Head of caudate nucleus (tissue), 42 donors: ENCODE measurements at places on chromosomes 12 and 14.

- no peak for DNase-seq
Observed at GRCh38 chr12:26700430-26700829, 132.6 kb downstream of the ITPR2 start.

DNA sequence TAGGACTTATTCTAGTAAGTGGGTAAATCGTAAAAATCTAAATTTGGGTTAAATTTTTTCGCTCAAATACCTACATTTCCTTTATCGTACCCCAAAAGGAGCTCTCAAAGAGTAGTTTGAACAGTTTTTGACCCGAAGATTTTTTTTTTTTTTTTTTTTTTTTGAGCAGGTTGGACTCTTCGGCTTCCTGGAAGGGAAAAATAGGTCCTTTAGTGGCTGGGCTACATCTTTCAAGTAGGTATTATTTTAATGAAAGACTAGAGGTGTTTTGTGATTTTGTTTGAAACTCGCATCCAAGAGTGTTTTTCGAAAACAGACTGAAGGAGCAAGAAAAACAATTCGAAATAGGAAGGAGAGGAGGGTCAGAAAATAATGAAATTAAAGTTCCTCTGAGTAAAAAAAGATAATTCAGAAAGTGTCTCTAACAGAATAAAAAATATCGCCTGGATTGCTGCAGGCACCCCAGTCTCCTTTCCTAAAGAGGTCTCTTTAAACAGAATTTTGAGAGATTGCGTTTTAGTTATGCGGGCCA, 6.0 kb downstream of the CDKN1B start:
- no peak for DNase-seq

- DNase-seq: no peak
Observed at GRCh38 chr12:7265251-7265650, 38.6 kb upstream of the ACSM4 start.

- DNase-seq: no peak
Observed at GRCh38 chr12:65276916-65277530, 1.5 kb upstream of the MSRB3 start.

- DNase-seq: no peak
Observed at GRCh38 chr14:20400589-20400964, 12.7 kb downstream of the TEP1 start.

GRCh38 chr12:13197526-13198143, 1.1 kb downstream of the EMP1 start:
- no peak for DNase-seq

DNA sequence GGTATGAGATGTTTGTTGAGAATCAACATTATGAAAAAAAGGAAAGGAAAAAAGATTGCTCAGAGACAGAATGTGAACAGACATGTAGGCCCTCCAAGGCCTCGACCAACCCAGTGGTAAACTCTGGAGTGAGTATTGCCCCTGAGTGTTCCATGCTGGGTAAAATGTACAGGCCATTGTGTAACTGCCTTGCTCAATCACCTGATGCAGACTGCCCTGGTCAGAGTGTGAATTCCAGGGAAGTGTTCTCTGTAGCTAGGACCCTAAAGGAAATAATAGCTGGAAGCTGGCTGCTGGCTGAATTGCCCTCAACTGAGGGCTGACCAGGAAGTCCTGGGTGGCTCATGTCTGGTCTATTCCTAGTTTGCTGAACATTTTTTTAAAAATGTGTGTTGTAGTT, 1081.4 kb upstream of the LRFN5 start:
- DNase-seq: no peak

DNA sequence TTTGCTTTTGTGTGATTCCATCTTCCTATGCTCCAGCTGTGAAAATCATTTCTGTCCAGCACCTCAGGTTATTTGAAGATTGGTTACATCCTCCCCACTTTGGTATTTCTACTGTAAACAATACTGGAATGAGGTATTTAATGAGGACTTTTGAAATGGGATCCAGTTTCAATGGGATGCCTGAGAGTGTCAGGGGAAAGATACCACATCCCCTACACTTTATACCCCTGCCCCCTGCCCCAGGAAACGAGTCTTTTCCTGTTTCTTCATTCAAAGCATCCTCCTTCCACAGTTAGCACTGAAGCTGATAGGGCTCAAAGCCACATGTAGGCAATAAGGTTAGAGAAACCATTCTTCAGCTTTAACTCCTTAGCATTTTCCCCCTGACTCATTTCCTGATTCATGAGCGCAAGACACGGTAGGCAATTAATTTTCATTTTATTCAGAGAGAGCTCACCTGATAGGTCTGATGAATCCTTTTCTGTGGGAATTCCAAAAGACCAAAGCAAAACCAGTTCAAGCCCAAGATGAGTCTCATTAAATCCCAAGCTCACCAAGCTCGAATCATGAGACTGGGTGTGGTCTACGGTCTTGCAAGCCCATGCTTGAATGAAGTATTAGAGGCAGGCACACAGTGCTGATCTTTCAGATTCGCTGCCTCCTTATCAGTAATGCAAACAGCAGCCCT, 143.6 kb upstream of the CRY1 start:
- DNase-seq: no peak
